Epithelial cell of proximal tubule (primary cell): ENCODE measurements at places on chromosomes 5 and 9. TPM values are rescaled to one million over a fixed set of nuclear protein-coding genes. Genes with fewer than 3 reads are reported as not detected.

Gene PCDHGA1
- 0.29 and 0.75 TPM in 2 replicates for total RNA-seq

Gene ZDHHC12
- 106 and 119 TPM in 2 replicates for total RNA-seq

Gene LVRN
- total RNA-seq, result 0.58 TPM in 1 of 2 replicates, not detected in the other

Gene SPINK13
- total RNA-seq, result 0.07 and 0.58 TPM in 2 replicates

Gene C9orf50
- 0.69 TPM in 1 of 2 replicates, not detected in the other for total RNA-seq

Gene SMIM33
- total RNA-seq, result not detected in 2 replicates

Gene CDKN2A
- 22.4 and 47.7 TPM in 2 replicates for total RNA-seq

Gene SLC45A2
- total RNA-seq, result not detected in 2 replicates

Gene PCDHB4
- total RNA-seq, result not detected in 2 replicates

Gene STC2
- total RNA-seq, result 41.6 and 50.6 TPM in 2 replicates

Gene CSF1R
- total RNA-seq, result not detected in 2 replicates

Gene CEP78
- total RNA-seq, result 32.2 and 39.0 TPM in 2 replicates

Gene PRRC1
- 33.3 and 44.0 TPM in 2 replicates for total RNA-seq

Gene WNT8A
- total RNA-seq, result not detected in 2 replicates

Gene TMEM174
- total RNA-seq, result not detected in 2 replicates

Gene PCDHB11
- total RNA-seq, result 0.06 and 0.07 TPM in 2 replicates

Gene KIF4B
- not detected in 2 replicates for total RNA-seq

Gene IFNA13
- not detected in 2 replicates for total RNA-seq

Gene STPG3
- total RNA-seq, result not detected in 2 replicates

Gene HK3
- 0.43 TPM in 1 of 2 replicates, not detected in the other for total RNA-seq

Gene BTNL8
- not detected in 2 replicates for total RNA-seq

Gene STXBP1
- total RNA-seq, result 12.4 and 14.6 TPM in 2 replicates

Gene CA9
- 0.43 TPM in 1 of 2 replicates, not detected in the other for total RNA-seq

Gene C6
- not detected in 2 replicates for total RNA-seq

Gene HOMER1
- total RNA-seq, result 4.3 and 5.4 TPM in 2 replicates

Gene CCDC171
- 0.92 and 0.94 TPM in 2 replicates for total RNA-seq

Gene ABCA1
- total RNA-seq, result 8.9 and 13.7 TPM in 2 replicates

Gene ADRA1B
- 4.0 and 5.9 TPM in 2 replicates for total RNA-seq

Gene SMIM32
- total RNA-seq, result not detected in 2 replicates

Gene TEX48
- not detected in 2 replicates for total RNA-seq

Gene RASEF
- total RNA-seq, result 11.6 and 12.2 TPM in 2 replicates

Gene PCDHGB3
- total RNA-seq, result 0.14 and 1.1 TPM in 2 replicates

Gene GPR150
- total RNA-seq, result 0.58 TPM in 1 of 2 replicates, not detected in the other

Gene TMEM215
- not detected in 2 replicates for total RNA-seq

Gene FBP1
- total RNA-seq, result 1.6 and 2.9 TPM in 2 replicates

Gene GALT
- total RNA-seq, result 20.3 and 24.5 TPM in 2 replicates

Gene ARL14EPL
- 0.17 TPM in 1 of 2 replicates, not detected in the other for total RNA-seq

Gene SLC1A3
- 1.3 and 1.7 TPM in 2 replicates for total RNA-seq

Gene GABRP
- total RNA-seq, result not detected in 2 replicates

Gene OGN
- not detected in 2 replicates for total RNA-seq

Gene FGF1
- 1.2 and 4.7 TPM in 2 replicates for total RNA-seq

Gene STK32A
- total RNA-seq, result 0.63 TPM in 1 of 2 replicates, not detected in the other

Gene MED7
- 13.1 and 20.5 TPM in 2 replicates for total RNA-seq

Gene LCN6
- total RNA-seq, result not detected in 2 replicates

Gene GCNT1
- 7.7 and 9.9 TPM in 2 replicates for total RNA-seq

Gene PCDHGB7
- total RNA-seq, result 0.65 and 2.8 TPM in 2 replicates

Gene PRKAA1
- total RNA-seq, result 30.5 and 38.5 TPM in 2 replicates

Gene GARIN3
- not detected in 2 replicates for total RNA-seq

Gene ARHGEF39
- 11.9 and 17.5 TPM in 2 replicates for total RNA-seq

Gene ABL1
- 31.2 and 45.4 TPM in 2 replicates for total RNA-seq

Gene INSL4
- not detected in 2 replicates for total RNA-seq

Gene ZNF169
- 0.75 and 1.2 TPM in 2 replicates for total RNA-seq

Gene ACSL6
- 0.35 TPM in 1 of 2 replicates, not detected in the other for total RNA-seq

Gene PRDM9
- not detected in 2 replicates for total RNA-seq

Gene CTNND2
- 0.12 TPM in 1 of 2 replicates, not detected in the other for total RNA-seq

Gene LIFR
- total RNA-seq, result 8.2 and 17.1 TPM in 2 replicates

Gene SHISAL2B
- total RNA-seq, result not detected in 2 replicates

Gene RFESD
- total RNA-seq, result 0.52 and 2.7 TPM in 2 replicates
